Caco-2 (cell line): ENCODE measurements at places on chromosomes 4 and X. TPM values are rescaled to one million over a fixed set of nuclear protein-coding genes. Genes with fewer than 3 reads are reported as not detected.

- no peak for DNase-seq
Observed at GRCh38 chr4:104248726-104249125, 246.0 kb downstream of the CXXC4 start.

- DNase-seq: no peak
Observed at GRCh38 chrX:150936556-150936955, 38.1 kb upstream of the CD99L2 start.

DNA sequence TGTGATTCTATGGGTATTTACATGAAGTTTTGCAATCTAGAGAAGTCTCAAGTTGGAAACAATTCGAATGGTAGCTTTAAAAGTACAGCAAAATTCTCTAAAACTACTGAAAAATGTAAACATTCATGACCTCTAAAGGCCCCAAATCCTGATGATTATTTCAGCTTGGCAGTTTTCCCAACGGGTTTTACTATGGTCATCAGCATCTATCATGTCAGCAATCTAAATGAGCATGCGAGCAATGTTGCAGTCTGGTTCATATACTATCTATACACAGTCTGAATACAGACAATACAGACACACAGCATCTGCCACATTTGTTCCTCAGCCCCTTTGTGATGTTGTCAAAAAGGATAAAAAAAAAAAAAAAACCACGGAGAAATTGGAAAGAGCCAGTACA, 790.3 kb upstream of the HTR2C start:
- no peak for DNase-seq

DNA sequence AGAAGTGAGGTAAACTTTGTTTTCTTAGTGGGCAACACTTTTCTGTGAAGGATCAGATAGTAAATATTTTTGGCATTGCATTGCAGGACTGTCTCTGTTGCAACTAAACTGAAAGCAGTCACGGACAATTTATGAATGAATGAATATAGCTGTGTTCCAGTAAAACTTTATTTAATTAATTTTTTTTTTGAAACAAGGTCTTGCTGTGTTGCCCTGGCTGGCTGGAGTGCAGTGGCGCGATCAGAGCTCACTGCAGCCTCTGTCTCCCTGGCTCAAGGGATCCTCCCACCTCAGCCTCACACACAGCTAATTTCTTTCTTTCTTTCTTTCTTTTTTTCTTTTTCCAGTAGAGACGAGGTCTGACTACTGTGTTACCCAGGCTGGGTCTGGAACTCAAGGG, 15.8 kb downstream of the RBM10 start:
- no peak for DNase-seq

DNA sequence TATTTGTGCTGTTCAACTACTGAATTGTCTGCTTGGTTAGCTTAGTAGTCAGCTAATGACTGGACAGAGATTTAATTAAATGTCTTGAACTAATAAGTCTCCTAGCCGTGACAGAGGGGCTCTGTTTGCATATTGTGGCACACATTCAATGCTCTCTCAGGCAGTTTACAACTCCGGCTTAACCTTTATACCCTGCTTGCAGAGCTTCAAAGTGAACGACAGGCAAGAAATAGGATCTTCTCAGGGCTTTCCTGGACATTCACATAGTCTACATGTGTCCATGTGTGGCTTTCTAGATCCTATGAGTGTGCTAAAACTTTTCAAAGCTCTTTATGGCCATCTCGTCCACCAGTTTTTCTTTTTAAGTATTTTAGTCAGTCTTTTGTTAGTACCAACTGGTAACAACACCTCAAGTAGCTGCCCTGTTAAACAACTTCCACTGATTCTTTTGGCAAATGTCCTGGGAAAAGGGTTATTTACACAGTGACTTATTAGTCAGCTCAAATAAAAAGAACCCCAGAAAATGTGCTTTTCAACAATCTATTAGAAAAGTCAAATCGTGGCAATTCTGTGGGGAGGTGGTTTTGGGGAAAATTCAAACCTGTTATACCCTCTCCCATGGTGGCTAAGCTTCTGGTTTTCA, 28.6 kb downstream of the OR13H1 start:
- peak; percentile 38 for DNase-seq

- no peak for DNase-seq
Observed at GRCh38 chr4:87002682-87003043, 67.9 kb downstream of the AFF1 start.

- no peak for DNase-seq
Observed at GRCh38 chrX:150366951-150367545, 3.9 kb downstream of the MAMLD1 start.

GRCh38 chr4:173527103-173527891, 2.7 kb downstream of the HAND2 start:
- no peak for DNase-seq

DNA sequence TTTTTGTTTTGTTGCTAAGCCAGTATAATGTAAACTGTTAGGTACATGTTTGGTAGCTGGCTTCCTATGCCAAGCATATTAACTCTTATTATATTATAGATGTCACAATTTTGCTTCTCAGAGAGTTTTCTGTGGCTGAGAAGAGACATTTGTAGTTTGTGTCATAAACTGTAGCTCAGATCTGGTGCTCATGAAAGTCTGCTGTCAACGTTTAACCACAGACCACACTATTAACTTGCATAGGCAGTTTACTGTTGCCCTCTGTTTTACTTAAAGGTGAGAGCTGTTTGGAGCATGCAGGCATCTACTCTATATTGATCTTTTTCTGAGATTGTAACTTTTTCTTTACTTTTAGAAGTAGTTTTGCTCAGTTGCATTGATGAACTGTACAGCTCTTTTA, 166.8 kb downstream of the TLL1 start:
- no peak for DNase-seq

DNA sequence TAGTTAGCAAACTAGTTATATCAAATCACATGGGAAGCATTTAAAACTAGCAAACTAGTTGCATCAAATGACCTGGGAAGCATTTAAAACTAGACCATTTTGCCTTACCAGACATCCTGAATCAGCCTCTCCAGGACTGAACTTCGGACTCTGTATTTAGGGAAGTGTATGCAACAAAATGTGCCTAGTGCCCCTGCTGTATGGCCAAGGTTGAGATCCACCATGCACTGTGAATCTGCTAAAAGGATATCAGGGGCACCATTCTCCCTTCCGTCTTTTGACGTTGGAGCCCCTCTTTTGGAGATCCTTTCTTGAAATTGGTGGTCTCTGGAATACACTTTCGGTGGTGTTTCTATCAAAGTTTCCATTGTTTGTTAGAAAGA, 49.5 kb downstream of the CCNI start:
- no peak for DNase-seq

DNA sequence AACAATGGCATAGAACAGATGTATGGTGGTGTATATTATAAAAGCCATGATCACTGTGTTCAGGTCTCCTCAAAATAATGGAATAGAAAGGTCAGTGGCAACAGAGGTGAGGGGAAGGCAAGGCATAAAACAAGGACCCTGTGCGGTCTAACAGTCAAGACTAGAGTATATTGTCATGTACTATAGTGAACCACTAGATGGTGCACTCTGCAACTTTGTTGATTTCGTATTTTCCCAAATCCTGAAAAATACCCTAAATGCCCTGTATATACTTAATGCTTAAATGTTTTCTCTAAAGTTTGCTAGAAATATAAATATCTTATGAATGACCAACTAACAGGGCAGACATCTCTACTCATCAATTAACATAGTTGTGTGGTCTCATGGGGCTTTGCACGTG, 453.0 kb downstream of the PCDH11X start:
- no peak for DNase-seq

DNA sequence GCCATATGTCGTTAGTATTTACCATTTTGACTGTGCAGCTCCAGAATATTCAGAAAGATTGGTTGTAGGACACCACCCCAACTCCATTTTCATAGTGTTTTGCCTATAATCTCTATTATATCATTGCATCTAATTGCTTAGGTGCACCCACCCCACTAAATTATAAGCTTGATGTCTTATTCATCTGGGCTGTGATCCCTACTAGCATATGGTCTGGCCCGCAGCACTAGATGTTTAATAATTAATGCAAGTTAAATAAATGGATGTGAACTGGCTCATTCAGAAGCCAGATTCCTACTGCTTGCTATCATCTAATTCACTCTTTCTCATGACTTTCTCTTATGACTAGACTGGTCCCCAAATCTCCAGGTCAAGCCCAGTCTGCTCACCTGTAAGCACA, 143.5 kb downstream of the RELL1 start:
- no peak for DNase-seq

DNA sequence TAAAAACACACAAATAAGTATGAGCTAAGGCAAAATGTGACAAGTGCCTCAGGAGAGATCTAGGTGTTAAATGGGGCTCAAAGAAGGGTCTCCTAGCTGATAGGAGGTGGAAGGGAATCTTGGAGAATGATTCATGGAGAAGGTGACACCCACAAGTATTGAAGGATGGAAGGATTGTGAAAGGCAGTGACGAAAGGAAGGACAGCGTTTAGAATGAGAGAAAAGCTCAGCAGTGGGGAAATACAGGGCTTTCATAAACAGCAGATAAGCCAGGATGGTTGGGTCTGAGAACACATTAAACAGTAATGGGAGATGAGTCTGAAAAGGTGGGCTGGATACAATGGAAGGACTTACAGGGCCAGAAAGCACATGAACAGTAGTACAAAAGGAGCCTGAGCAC, 11.5 kb downstream of the ANXA5 start:
- no peak for DNase-seq

- DNase-seq: no peak
Observed at GRCh38 chr4:110905367-110905766, 282.5 kb upstream of the PITX2 start.

DNA sequence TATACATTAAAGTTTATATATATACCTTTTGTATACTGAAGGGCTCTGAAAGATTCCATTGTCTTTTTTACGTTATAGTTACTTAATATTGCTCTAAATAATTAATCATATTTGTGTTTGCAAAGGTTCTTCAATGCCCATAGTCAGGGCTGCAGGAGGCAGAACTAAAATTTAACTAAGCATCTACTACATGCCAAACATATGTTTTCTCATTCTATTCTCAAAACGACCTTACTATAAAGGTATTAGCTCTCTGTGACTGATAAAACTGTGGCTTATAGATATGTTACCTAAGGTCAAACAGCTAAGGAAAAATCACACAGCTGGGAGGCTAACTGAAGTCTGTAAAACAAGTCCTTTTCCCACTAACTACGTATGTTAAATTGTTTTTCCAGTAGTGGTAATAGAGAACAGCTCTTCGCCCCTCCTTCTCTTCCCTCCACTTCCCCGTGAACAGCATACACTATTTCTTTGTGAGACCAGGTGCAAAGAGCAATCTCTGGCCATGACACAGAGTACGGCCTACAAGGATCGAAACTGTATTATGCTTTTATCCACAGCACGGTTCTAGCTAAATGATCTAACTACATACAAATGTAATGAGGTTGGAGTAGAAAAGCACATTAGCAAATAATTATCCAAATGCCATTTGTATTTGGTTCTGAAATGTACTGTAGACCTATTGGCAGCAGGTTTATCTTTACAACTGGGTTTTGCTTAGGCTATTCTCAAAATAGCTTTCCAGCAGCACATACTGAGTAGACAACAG, 1.7 kb downstream of the CNOT6L start:
- no peak for DNase-seq

DNA sequence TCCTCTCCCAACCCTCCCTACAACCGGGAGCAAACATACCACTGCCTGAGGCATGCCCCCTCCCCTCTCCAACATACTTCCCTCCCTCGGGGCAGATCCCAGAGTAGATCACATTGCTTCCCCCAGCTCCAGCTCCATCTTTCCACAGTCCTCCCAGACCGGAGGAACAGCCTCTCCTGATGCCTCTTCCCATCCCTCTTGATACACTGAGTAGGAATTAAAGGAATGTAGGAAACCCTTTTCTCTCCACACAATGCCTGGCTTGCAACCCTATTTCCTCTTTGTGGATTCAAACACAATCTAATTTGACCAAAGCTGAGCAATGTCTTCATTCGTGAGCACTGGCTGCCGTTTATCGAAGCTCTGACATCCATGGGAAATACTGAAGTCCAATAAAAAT, 339.8 kb downstream of the BCOR start:
- no peak for DNase-seq

DNA sequence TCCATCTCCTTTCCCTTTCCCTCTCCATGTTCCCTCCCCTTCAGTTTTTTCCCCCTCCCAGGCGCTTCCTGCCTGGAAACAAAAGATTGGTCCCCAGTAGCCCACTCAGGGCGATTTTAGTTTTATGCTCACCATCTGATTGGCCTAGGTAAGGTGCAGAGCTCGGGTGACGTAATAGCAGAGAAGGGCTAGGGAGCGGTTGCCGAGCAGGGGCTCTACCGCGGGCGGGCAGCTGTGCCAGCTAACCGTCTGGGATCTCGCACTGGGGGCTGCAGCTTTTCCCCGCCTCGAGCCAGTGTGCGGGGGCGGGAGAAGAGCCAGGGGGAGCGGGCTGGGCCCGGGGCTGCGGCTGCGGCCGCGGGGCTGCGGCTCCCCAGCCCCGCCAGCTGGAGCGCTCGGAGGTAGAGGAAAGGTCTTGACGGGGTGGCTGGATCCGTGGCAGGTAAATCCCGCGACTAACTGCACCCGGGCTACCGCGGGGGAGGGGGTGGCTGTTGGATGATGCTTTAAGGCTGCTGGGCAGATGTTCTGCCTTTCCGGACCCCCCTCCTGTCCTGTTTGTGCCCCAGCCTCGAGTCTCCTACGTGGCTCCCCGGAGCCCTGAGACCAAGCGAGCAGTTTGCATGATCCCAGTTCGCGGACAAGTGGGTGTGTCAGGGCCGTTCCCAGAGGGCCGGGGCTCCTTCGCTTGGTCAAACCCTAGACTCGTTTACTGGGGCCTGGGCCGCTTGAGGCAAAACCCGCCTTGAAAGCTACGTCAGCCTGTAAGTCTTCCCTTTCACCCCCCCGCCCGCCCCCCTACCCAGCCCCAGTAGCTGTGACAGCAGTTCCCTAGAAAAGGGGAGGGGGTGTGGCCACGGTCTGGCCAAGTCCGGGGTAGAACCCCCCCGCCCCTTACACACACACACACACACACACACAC, at the start of gene PAK3:
TSS of gene PAK3 (plus strand) at position 218 of the 922 bp plus-strand sequence. CDS start 26,913 bp downstream, outside the sequence.
- DNase-seq: peak; percentile 0

- peak; percentile 27 for DNase-seq
Observed at GRCh38 chrX:45849261-45849862, 648.7 kb upstream of the DIPK2B start.

DNA sequence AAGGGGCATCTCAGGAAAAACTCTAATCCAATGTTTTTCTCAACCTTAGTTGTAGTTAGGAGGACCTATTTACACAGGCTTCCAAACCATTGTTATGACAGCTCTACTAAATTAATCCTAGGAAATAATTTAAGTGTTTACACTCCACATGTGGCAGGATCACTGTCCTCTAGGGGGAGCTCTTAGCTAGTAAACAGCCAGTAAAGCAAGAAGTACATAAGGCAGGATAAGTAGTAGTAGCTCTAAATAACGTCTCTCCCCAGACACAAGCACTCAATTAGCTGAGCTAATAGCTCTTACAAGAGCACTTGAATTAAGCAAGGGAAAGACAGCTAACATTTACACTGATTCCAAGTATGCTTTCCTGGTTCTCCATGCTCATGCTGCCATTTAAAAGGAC, 37.3 kb downstream of the NUDT11 start:
- no peak for DNase-seq

- DNase-seq: no peak
Observed at GRCh38 chr4:15043226-15043625, 40.9 kb downstream of the CPEB2 start.

GRCh38 chr4:48315728-48316630, 25.4 kb upstream of the SLAIN2 start:
- DNase-seq: no peak

The EOLA2 gene
- 28.0 and 32.1 TPM in 2 replicates for total RNA-seq

The GPR173 gene
- total RNA-seq: 0.18 and 0.26 TPM in 2 replicates

The GPRIN3 gene
- total RNA-seq: 0.02 and 0.05 TPM in 2 replicates

The PAGE2B gene
- not detected in 2 replicates for total RNA-seq

The GAGE2A gene
- not detected in 2 replicates for total RNA-seq

The TIMM17B gene
- 82.5 and 90.6 TPM in 2 replicates for total RNA-seq

The SPACA5 gene
- not detected in 2 replicates for total RNA-seq

The CAPN6 gene
- total RNA-seq: 5.2 and 5.7 TPM in 2 replicates

The STAP1 gene
- not detected in 2 replicates for total RNA-seq

The FRMD7 gene
- not detected in 2 replicates for total RNA-seq

The SMR3B gene
- not detected in 2 replicates for total RNA-seq
